Psoas muscle (tissue), 8 donors: ENCODE measurements at places on chromosomes 3 and 15. TPM values are rescaled to one million over a fixed set of nuclear protein-coding genes. Genes with fewer than 3 reads are reported as not detected.
A peak's percentile ranks its signal among the peaks of the same experiment; 100 is the strongest.

GRCh38 chr3:141286856-141287255, 55.2 kb downstream of the PXYLP1 start:
- no peaks in the 10 kb centered on the region for H3K36me3 ChIP-seq
- H3K4me3 ChIP-seq, result no peak overlapping the region
- DNase-seq, result no peak
- H3K27me3 ChIP-seq, result no peaks in the 10 kb centered on the region
- H3K27ac ChIP-seq, result no peak overlapping the region

COPB2 gene
- total RNA-seq, result 38.4 TPM

GRCh38 chr15:50939911-50940310, 31.4 kb downstream of the AP4E1 start:
- no peak for DNase-seq
- H3K4me3 ChIP-seq, result no peak overlapping the region
- no peaks in the 10 kb centered on the region for H3K4me1 ChIP-seq
- H3K27ac ChIP-seq, result no peak overlapping the region
- no peaks in the 10 kb centered on the region for H3K27me3 ChIP-seq

- H3K27ac ChIP-seq, result peak overlapping the region; percentile 93
- no peaks in the 10 kb centered on the region for H3K27me3 ChIP-seq
- peak overlapping the region; percentile 76 for H3K4me3 ChIP-seq
Measured at GRCh38 chr3:29284497-29284896, 3.6 kb downstream of the RBMS3 start.

SLCO2A1 gene
- 4.6 TPM for total RNA-seq

- no peak overlapping the region for H3K4me3 ChIP-seq
- peaks cover 52% of the 10 kb centered on the region for H3K36me3 ChIP-seq
- H3K27ac ChIP-seq, result peak overlapping the region; percentile 90
- H3K4me1 ChIP-seq, result peaks cover 74% of the 10 kb centered on the region
Measured at GRCh38 chr3:128807186-128807830, 72.1 kb upstream of the ACAD9 start.
